ENCODE measurements at places on chromosomes 1 and 21. TPM values are rescaled to one million over a fixed set of nuclear protein-coding genes. Genes with fewer than 3 reads are reported as not detected.
A peak's percentile ranks its signal among the peaks of the same experiment; 100 is the strongest.

DNA sequence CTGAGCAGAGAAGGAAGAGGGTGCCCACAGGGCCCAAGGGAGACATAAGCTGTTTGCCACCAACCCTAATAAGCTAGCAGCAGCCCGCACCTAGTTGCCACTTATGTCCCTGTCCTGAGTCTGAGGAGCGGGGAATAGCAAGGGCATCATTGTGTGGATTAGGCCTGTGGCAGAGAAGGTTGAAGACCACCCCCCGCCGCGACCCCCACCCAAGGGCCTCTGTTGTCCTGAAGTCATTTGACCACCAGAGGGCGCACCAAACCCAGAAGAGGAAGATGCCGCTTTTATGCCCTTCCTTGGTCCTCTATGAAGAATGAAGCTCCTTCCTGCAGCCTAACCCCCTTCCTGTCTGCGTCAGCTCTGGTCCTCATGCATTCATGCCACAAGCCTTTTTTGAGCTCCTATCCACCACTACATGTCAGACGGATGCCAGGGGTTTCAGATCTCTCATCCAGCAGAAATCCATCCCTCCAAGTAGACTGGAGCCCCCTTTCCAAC, 16.6 kb downstream of the RHBG start:
- peak; percentile 49 for DNase-seq

DNA sequence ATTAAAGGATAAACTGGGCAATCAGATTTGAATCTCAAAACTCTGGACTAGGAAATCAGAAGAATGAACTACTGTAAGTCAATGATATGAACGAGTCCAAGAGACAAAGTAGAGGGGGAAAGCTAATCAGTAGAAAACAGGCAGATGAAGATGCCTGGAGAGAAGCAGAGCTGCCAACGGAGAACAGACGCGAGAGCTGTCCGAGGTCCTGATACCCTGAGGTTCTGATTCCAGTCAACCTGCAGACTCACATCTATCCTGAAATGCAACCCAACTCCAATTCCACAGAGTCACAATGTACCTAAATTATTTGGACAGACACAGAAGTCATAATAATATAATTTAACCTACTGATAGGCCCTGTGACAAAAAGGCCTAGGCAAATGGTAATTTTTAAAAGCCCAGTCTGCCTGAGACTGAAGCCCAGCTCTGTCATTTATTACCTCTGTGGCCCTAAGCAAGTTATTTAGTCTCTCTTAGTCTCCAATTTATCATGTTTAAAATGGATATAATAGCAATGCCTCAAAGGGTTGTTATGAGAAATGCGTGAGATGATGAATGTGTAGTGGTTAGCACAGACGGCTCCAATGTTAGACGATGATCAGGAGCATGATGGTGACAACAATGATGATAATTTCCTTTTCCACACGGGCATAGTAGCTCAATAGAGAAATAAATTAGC, 33.4 kb downstream of the RGS7 start:
- peak; percentile 4 for DNase-seq

GRCh38 chr1:1826356-1827088, 48.3 kb upstream of the NADK start:
- DNase-seq = peak; percentile 39

- DNase-seq = peak; percentile 17
Measured at GRCh38 chr1:30988045-30988444, 77.5 kb downstream of the PUM1 start.

DNA sequence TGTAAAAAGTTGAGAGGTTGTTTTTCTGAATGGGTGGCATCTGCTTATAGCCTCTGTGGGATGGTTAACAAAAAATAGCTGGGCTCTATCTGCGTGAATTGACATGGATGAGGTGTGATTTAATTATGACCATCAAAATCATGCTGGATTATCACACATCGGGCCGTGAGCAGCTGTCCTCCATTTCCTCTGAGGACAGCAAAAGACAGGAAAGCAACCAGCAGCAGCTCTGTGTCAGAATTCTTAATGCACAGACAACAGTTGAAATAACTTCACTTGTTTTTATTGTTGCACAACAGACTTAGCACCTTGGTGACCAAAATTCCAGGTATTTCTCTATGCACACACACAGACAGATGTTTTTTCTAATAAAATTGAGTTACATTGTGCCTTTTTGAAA, 54.5 kb upstream of the LAPTM5 start:
- DNase-seq = no peak

DNA sequence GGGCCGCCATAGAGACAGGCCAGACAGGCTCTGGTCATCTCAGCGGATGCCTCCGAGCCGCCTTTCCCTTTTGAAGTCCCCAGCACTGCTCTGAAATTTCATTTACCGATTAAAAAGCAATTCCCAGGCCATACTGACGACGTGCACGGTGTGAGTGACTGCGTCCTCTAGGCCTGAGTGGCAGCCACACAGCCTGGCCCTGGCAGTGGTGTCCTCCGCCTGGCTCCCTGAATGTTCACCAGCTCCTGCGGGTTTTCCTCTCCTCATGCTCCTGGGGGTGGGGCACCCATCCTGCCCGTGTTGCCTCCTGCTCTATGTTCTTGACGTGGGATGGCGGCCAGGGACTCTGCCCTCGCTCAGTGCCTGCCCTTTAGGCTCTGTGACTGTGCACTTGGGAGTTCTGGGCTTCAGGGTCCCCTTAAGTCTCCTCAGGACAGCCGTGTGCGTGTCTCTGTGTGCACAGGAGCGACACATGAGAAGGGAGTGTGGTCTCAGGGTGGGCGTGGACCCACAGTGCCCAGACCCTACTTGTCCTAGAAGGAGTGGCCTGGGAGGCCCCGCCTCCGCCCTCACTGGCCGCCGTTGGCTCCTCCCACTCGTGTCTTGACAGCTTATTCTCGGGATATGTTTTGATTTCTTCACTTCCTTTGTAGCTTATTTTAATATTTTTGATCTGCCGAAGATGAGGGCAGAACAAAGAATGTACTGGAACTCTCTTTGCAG, 3.6 kb downstream of the SKI start:
- peak; percentile 71 for DNase-seq

- no peak for DNase-seq
Measured at GRCh38 chr1:112237983-112238545, 157.9 kb upstream of the CTTNBP2NL start.

DNA sequence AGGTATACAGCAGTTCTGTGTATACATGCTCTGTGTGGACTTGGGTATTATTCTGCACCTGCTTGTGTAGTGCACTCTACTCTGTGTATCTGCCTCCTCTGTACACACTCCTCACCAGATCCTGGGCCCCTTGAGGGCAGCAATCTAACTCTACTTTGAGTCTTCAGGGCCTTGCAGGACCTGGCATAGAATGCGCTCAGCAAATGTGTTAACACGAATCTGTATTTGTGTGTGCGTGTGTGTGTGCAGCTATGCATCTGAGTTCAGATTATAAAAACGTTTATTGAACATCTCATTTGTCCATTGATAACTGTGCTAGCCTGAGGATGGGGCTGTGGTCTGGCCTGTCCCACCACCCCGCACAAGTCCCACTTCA, 3.9 kb upstream of the MEF2D start:
- no peak for DNase-seq

GRCh38 chr1:243723050-243723449, 127.0 kb downstream of the AKT3 start:
- DNase-seq = no peak

DNA sequence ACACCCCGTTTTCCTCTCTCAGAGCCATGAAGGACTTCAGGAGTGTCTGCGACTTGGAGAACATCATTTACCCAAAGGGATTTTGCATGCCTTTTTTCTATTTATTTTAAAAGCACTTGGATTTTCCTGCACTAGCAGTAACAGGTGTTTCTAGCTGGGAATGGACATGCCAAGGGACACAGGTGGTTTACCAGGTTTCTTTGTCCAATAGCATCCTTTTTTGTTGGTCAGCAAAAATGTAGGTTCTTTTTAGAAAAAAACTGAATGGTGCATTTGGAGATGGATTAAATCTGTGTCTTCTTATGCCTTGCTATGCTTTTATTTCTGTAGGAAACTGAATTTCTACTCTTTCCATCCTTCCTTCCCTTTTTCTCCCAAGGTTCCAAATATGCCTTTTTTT, 132.8 kb upstream of the COL6A1 start:
- no peak for DNase-seq

GRCh38 chr1:244394826-244395765, 56.6 kb downstream of the ADSS2 start:
- no peak for DNase-seq

- no peak for DNase-seq
Measured at GRCh38 chr1:151502035-151502700, 9.0 kb upstream of the CGN start.

- no peak for DNase-seq
Measured at GRCh38 chr1:89757532-89757931, 63.3 kb upstream of the LRRC8D start.

DNA sequence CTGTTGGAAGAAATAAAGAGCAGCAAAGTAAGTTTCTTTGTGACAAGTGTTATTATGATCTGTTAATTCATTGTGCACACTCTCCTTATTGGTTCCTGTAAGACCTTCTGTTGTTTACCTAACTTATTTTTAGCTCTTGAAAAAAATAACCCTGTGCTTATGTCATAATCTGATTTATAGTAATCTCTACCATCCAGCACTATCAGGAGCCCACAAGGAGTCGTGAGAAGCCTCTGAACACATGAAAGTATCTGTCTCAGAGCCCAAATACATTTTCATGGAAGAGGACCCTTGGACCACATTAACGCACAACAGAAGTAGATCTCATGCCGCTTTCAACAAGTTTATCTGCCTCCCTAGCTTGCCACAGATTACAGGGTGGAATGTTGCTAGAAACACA, 45.8 kb downstream of the CENPF start:
- DNase-seq = no peak

DNA sequence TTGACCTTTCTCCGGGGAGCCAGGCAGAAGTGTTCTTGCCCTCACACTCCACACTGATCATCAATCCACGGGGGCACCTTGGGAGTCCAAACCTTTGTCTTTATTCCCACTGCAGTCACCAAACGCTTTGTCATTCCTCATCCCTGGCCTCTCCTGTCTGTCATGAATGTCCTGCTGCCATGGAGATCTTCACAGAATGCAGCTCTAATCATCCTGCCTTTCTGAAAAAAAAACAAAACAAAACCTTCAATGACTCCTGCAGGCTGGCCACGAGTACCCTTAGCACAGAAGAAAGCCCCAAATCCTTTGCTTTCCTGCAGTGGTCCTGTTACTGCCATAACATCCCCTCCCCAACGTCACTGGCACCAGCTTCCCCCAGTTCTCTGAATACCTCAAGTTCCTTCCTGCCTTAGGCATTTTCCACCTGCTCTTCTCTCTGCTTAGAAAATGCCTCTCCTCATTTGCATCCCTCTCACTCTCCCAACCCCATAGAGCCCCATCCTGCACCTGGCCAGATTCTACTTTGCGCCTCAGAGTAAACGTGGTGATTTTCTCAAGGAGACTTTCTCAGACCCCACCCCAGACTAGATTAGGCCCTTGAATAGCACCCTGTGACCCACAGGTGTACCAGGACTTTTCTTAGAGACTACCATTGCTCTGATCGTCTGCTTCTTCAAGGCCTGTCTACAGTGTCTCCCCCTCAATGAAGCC, 131.2 kb downstream of the AK5 start:
- no peak for DNase-seq

DNA sequence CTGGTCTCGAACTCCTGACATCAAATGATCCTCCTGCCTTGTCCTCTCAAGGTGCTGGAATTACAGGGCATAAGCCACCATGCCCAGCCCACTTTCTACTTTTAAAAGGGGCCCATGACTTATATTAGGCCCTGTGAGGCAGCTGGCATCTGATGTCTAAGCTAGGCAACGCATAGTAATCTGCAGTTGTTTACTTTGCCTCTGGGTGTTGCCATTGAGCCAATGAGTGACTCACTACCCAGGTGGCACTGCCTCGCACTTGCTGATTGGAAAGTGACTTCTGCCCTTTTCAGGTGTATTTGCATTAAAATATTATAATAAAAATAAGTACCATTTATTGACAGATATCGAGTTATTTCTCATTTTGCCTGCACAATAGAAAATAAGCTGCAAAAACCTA, 84.9 kb downstream of the KIF14 start:
- peak; percentile 87 for DNase-seq

DNA sequence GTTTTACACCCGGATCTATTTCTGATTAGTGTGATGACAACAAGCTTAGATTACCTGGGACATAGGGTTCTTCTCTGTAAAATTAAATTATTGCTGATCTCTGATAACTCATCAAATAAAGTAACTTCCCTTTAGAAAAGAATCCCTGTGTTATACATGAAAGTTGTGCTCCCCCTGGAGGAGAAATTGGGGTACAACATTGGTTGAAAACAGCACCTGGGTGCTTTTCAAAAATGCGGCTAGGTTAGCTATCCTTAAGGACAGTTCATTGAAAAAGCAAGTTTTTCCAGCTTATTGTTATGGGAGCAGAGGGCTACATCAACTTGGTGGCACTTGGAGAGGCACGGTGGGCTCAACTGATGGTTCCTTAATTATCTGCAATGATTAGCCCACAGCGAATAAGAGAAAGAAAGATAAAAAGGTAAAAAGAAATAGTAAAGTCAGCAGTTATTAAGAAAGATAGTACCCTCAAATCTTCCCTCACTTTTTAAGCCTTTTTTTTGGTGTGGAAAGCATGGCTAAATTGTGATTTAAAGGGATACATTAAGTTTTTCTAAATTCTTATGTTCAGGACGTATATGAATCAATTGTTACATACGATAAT, 97.8 kb downstream of the FMN2 start:
- peak; percentile 45 for DNase-seq

DNA sequence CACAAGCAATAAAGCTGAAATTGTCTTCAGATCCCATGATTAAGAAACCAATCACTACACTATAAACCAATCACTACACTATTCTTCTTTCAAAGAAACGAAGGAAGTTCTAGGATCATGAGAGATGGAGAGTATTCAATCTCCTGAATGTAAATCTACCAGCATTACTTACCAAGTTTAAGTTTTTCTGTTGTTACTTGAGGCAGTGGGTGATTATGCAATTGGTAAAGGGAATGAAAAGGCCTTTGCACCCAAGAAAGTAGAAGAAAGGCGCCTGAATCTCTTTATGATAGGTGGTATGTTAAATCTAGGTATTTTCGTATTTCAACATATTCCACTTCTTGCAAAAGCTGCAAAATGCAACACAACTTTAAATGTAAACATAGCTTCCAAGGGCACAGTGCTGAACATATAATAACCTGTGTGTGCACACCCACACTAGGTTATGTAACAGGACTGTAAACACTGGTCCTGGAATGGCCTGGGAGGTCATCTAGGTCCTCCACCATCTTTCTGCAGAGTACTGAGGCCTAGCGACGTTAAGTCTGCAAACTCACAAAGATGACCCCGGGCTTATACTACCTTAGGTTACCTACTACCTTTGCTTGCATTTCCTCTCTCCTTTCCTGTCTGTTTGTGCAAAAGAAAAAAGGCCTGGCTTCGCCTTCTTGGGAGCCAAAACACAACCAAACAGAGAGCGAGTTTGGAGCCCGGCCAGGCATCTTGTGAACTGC, 1.1 kb upstream of the UAP1 start:
- DNase-seq = no peak

GRCh38 chr1:10253755-10254154, 43.4 kb downstream of the KIF1B start:
- DNase-seq = peak; percentile 25

GBP3 gene
- 16.5 TPM for total RNA-seq

OXCT2 gene
- total RNA-seq = 1.1 TPM

FAM177B gene
- not detected for total RNA-seq

ATP6V1G3 gene
- not detected for total RNA-seq

NDUFS5 gene
- 613 TPM for total RNA-seq

KRTAP19-3 gene
- not detected for total RNA-seq

NUP210L gene
- total RNA-seq = under 0.01 TPM

MSH4 gene
- 0.51 TPM for total RNA-seq

ALX3 gene
- not detected for total RNA-seq

LCE2B gene
- not detected for total RNA-seq
